NCI-H1105 treated with DMSO at 0.1 percent for 48 hours (cell line): ENCODE measurements at places on chromosomes 7 and 10.

DNA sequence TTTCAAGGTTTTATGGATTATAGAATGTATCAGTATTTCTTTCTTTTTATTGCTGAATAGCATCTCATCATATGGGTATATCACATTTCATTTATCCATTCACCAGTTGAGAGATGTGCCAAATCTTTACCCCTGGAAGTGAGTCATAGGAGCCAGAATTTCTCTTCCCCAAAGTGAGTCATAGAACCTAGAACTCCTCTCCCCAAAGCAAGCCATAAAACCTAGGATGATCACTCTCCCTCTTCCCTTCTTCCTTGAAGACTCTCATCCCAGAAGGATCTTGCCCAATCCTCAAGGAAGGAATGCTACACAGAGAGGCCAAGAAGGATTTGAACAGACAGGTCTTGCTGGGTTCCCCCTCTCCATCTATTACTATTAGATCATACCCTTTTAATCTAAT is 199.9 kb downstream of the EVX1 start:
- DNase-seq, result no peak

GRCh38 chr7:143914938-143915652 is 13.1 kb upstream of the TCAF1 start:
- no peak for DNase-seq

DNA sequence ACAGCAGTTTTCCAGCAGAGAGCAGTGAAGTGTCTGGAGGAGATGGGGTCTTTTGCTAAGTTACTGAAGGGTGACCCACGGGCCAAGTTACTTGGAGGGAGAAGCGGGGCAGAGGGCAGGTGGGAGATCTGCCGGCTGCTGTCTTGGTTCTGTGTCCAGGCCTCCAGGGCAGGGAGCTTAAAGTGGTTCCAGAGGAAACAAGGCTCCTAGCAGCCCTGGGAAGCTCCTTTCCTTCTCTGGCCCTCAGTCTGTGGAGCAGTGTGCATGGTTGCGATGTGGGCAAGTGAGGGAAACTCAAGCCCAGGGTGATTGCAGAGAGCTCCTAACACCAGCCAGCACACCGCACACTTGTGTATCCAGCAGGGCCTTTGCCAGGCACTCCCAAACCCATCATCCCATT is 6.3 kb downstream of the GHRHR start:
- no peak for DNase-seq

DNA sequence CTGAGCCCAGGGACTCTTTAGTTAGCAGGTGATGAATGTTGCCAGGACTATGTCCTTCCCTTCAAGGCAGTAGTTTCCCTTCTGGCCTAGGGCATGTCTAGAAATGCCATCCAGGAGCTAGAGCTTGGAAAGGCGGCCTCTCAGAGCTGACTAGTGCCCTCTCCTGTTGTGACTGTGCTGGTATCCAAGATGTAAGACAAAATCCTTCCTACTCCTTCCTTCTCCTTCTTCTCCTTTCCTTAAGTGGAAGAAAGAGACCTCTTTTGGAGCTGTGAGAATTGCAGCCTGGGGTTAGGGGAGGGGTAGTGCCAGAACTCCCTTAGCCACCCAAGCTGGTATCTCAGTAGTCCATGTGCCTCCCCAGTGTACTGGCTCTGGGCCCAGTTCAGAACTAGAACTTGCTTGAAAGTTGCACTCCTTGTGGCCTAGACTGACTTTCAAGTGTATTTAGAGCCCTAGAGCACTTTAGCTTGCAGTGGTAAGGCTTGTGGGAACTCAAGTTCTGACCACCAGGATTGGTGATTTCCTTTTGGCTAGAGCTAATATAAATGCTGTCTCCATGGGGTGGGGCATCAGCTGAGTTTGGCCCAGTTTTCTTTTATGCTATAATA is 118.8 kb downstream of the NPSR1 start:
- no peak for DNase-seq

DNA sequence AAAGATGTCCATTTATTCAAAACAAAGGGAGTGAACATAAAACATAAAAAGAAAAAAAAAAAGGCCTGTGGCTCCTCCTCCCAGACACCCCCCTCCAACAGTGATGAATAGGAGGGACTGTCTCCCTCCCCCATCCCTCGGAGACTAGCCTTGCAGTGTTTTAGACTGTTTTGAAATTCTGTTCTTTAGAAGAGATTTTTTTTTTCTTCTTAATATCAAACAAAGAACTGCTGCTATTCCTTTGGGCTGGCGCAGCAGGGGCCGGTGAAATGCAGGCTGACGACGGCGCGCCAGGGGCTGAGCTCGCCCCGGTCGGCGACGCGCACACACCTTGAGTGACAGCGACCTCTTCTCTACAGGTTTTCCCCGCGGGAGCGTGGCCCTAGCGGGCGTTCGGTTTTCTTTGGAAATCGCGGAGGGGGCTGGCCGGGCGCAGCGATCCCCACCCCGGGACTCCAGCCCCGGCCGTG is at the start of gene LANCL2:
LANCL2 (plus strand) TSS at position 133 of the 470 bp plus-strand sequence. CDS start 689 bp downstream, outside the sequence.
- DNase-seq, result peak; percentile 76

- no peak for DNase-seq
Observed at GRCh38 chr10:58578366-58578765, 65.7 kb downstream of the BICC1 start.

GRCh38 chr7:105906695-105907094 is 30.3 kb upstream of the ATXN7L1 start:
- DNase-seq, result no peak

GRCh38 chr7:76364198-76364584 is 5.4 kb upstream of the YWHAG start:
- DNase-seq, result no peak

GRCh38 chr7:111561904-111562732 is at the start of gene IMMP2L:
IMMP2L (minus strand) TSS chr7:111562492.
- DNase-seq, result peak; percentile 76
